ENCODE measurements at places on chromosomes 4 and X.

DNA sequence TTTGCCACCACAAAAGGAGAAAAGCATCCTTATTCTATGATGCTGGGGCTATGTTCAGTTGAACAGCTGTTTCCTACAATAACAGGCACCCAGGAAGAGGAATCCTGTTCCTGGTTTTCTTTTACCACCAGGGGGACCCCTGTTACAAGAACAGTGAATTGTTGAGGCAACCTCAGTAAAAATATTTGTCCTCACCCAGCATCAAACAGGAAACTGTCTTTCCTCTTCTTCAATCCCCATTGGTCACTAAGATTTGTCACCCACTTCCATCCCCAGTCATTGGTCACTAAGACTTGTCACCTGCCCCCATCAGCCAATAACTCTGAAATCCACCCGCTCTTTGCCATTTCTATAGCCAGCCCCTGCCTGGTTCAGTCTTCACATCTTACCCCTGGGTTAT lies 143.5 kb upstream of the GALNT7 start:
- DNase-seq = no peak

DNA sequence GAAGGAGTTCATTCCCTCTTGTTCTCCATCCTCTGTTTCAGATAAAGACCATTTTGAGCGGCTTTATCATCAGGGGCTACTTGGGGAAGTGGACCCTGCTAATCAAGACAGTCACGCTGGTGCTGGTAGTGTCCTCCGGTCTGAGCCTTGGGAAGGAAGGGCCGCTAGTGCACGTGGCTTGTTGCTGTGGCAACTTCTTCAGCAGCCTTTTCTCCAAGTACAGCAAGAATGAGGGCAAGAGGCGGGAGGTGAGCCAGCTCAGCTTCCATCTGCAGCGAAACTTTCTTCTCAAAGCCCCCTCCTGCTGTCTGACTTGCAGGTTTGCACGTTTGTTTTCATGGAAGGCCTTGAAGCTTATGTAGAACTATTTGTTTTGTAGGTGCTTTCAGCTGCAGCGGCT lies 49.5 kb downstream of the CLCN4 start:
- no peak for DNase-seq

GRCh38 chrX:150007356-150007755 lies 69.1 kb upstream of the EOLA2 start:
- no peak for DNase-seq

DNA sequence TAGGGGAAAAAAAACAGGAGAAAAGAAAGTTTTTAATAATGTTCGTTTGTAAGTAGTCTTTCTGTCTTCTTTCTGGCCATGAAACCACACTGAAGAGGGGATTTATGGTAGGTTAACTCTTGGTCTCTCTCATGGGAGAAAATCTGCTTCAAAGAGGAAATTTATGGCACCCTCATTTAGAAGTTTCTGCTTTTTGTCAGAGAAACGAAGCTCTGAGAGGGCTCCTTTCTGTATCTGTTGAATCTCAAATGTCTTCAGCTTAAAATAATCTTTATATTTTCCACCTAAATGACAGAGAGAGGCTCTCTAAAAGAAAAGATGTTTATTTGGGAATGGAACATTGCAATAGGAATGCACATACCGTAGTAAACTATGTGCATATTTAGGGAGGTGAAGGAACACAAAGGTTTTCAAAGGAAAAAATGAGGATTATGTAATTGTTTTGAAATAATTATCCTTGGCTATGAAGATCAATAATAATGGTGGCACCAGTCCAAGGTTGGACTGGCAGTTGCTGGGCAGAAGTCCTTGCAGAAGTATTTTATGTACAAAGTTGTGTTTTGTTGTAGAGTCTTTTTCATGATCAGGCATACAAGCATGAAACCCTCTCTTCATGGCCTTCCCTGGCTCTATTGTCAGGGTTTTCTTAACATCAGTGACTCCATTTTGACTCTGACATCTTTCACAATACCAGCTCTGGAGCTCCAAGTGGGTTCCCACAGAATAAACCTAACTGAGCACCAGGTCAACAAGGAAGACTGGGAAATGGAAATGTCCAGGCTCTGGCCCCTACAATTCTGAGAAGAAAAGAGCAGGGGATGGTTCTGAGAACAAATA lies 53.0 kb upstream of the HPSE start:
- DNase-seq = no peak

- no peak for DNase-seq
Measured at GRCh38 chrX:53374222-53374820, 48.1 kb downstream of the SMC1A start.

DNA sequence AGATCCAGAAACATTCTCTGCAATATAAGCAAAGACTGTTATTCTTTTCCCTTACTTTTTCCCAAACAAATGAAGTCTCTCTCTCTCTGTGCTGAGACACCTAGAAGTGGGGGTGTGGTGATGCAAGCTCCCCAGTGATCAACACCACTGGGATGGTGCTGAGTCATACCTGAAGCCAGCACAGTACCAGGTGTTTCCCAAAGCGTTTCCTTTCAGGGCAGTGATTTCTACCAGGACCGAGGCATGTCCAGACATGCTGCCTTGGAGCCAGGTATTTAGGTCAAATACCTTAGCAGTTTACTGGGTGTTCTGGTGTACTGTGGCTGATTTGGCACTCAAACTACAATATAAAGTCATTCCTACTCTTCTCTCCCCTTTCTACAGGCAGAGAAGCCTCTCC lies 726.5 kb downstream of the FAM133A start:
- no peak for DNase-seq
